ENCODE measurements at places on chromosomes 5 and 9. TPM values are rescaled to one million over a fixed set of nuclear protein-coding genes. Genes with fewer than 3 reads are reported as not detected.

GRCh38 chr5:10409504-10409903, 32.2 kb upstream of the ROPN1L start:
- H3K4me3 ChIP-seq: no peak overlapping the region
- H3K27ac ChIP-seq: no peak overlapping the region
- H3K27me3 ChIP-seq: no peaks in the 10 kb centered on the region
- peaks cover 50% of the 10 kb centered on the region for H3K36me3 ChIP-seq
- no peaks in the 10 kb centered on the region for H3K4me1 ChIP-seq

DNA sequence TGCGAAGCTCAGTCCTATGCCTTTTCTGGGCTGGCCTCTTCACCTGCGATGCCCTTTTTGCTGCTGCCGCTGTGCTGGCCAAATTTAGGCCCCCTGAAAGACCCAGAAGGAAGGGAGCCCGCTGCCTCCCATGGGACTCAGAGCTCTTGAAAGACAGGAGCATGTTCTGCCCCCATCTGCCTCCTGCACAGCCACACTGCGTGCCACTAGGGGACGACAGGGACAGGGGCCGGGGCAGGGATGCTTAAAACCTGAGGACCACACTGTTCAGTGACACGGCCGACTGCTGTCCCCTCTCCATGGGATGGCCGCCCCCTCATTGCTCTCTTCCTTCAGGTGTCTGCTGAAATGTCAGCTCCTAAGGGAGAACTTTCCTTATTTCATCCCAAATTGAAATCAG, 132.4 kb downstream of the ADAMTS2 start:
- H3K36me3 ChIP-seq: no peaks in the 10 kb centered on the region
- DNase-seq: no peak
- H3K4me3 ChIP-seq: no peak overlapping the region
- no peaks in the 10 kb centered on the region for H3K27me3 ChIP-seq
- H3K27ac ChIP-seq: no peak overlapping the region

DNA sequence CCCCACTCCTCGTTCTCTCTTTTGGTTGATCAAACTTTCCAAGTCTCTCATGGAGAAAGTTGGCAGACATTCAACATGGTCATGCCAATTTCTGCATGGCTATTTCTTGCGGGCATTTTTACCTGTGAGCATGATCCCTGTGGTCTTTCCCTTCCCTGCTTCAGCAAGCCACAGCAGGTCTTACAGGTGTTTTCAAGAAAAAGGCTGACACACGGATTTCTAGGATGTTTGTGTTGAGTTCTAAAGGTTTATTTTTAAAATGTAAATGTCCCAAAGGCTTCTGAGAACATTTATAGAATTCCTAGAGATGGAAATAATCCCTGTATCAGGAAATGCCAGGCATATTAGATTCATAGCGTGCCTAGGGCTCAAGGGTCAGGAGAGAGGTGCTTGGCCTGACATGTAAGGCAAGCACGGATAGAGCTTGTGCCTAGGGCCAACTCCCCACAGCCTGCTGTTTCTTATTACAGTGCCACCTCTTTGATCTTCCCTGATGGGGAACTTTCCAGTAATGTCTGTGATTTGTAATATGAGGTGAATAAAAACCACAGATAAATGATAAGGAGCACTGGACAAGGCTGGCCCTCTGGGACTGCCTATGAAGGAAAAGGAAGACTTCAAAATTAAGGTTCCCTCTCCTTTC, 79.8 kb downstream of the MUSK start:
- no peaks in the 10 kb centered on the region for H3K27me3 ChIP-seq
- H3K4me3 ChIP-seq: no peak overlapping the region
- no peaks in the 10 kb centered on the region for H3K4me1 ChIP-seq
- H3K27ac ChIP-seq: no peak overlapping the region

- no peaks in the 10 kb centered on the region for H3K4me1 ChIP-seq
- no peak for DNase-seq
- no peaks in the 10 kb centered on the region for H3K27me3 ChIP-seq
- no peak overlapping the region for H3K4me3 ChIP-seq
These were observed 80.2 kb downstream of the FGF18 start for GRCh38 chr5:171499611-171500010.

DNA sequence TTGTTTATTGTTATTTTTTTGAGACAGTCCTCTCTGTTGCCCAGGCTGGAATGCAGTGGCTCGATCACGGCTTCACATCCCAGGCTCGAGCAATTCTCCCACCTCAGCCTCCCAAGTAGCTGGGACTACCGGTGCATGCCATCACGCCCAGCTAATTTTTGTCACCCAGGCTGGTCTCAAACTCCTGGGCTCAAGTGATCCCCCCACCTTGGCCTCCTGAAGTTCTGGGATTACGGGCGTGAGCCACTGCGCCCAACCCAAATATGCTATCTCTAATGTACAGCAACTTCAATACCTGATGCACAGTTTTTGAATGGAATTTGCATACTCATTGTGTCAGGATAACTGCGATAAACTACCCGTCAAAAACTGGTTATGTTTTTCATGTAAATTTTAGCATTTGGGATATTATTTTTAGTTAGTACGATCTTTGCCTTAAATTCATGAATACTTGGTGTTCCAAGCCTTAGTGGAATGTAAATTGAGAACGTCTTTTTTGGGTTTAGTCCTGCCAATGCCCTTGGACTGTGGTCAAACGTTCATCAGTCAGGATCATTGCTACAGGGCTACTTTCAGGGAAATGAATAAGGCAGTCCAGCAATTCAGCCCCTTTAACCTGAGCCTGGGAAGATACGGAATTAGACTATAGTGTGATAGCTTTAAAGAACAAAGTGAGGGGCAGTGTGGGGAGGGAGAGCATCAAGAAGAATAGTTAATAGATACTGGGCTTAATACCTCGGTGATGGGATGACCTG, 4.4 kb downstream of the UGCG start:
- no peak overlapping the region for H3K4me3 ChIP-seq
- DNase-seq: no peak
- H3K36me3 ChIP-seq: no peaks in the 10 kb centered on the region
- H3K27me3 ChIP-seq: no peaks in the 10 kb centered on the region

DNA sequence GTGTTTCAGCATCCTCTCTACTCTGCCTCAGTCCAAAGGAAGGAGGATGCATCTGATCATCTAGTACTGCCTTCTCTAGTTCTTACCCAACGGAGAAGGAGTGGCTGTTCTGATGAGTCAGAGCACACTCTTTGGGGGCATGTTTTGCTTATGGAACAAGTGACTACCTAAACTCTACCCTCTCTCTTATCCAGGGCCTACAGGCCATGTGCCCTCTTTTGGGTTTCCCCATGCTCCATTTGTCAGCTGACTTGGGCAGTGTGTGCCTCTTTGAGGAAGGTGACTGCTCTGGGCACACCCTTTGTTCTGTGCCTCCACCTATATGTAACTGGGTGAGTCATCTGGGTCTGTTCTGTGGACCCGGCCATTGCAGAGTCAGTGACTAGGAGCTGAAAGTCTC, 89.6 kb upstream of the BNC2 start:
- no peak overlapping the region for H3K4me3 ChIP-seq
- H3K27me3 ChIP-seq: no peaks in the 10 kb centered on the region
- H3K36me3 ChIP-seq: no peaks in the 10 kb centered on the region
- DNase-seq: no peak

Gene LCN1
- not detected for polyA plus RNA-seq

Gene FOXD4L5
- not detected for polyA plus RNA-seq

Gene PCBD2
- 9.6 TPM for polyA plus RNA-seq

Gene LCN10
- polyA plus RNA-seq: 0.22 TPM

Gene GAPT
- polyA plus RNA-seq: 1.3 TPM

Gene IL3
- polyA plus RNA-seq: not detected

Gene PTPRD
- polyA plus RNA-seq: not detected

Gene ZNF300
- 1.2 TPM for polyA plus RNA-seq

Data from CD8-positive, alpha-beta memory T cell (primary cell).